ENCODE measurements at places on chromosomes 16 and 17. TPM values are rescaled to one million over a fixed set of nuclear protein-coding genes. Genes with fewer than 3 reads are reported as not detected.
A peak's percentile ranks its signal among the peaks of the same experiment; 100 is the strongest.

GRCh38 chr17:28372203-28372944 is 880 bp downstream of the SARM1 start:
- DNase-seq: no peak

DNA sequence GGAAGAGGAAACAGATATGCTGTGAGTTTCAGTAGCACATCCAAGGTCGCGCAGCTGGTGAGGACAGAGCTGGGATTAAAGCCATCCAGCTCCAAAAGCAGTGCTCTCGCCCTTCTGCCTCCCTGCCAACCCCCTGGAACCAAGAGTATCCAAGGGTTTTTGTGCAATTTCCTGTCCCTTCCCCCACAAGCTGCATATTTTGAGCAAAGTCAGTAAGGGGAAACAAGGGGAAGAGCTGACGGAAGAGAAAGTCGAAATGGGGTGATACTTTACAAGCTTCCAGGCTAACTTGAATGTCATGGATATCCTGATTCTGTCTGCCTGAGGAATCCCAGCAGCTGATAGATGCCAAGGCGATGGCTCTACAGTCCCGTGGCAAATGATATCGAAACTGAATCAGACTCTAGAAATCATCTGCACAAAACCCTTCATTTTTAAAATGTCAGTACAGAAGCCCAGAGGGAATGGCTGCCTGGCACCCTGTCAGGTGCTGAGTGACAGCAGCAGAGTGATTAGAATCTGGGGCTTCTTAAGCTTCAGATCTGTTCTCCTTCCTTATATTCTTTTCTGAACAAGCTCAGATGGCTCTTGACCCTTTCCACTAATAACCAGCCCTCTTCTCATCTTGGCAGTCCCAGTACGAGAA is 42.9 kb upstream of the TEKT3 start:
- DNase-seq: no peak

- no peak for DNase-seq
Observed at GRCh38 chr17:78953356-78954350, 26.1 kb downstream of the LGALS3BP start.

- DNase-seq: no peak
Observed at GRCh38 chr17:72890711-72891110, 201.8 kb downstream of the SLC39A11 start.

DNA sequence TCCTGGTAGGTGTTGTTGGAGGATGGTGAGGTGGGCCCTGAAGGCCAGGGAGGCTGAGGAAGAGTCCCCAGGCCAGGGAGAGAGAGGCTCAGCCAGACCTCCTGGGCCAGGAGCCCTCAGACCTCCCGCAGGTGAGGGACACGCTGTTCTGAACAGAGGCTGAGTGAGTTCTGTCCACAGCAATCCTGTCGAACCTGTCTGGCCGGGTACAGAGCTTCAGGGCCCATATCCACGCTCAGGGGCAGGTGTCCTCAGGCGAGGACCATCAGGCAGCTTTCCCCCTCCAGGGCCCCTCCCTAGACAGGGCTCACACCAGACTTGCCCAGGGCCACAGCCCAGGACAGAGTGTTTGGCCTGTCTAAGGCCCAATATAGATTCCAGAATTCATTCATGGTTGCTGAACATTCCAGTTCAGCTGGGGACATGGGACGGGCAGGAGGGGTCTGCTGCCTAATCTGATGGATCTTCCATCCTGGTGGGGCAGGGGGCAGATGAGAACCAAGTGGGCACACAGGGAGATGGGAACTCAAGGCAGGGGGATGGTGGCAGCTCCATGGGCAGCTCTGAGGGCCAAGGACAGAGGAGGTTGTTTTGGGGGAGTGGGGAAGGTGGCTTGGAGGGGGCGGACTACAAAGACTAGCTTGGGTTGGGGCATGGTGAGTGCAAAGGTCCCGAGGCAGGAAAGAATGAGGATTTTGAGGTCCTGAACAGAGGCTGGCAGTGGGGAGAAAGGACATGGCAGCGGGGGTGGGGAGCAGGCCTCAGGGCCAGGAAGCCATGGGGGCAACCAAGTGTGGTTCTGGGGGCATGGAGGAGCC is 23.4 kb upstream of the MPRIP start:
- DNase-seq: peak; percentile 93

- no peak for DNase-seq
Observed at GRCh38 chr16:86222547-86222946, 287.8 kb upstream of the FOXF1 start.

GRCh38 chr17:40173778-40174135 is 3.5 kb upstream of the RAPGEFL1 start:
- no peak for DNase-seq

DNA sequence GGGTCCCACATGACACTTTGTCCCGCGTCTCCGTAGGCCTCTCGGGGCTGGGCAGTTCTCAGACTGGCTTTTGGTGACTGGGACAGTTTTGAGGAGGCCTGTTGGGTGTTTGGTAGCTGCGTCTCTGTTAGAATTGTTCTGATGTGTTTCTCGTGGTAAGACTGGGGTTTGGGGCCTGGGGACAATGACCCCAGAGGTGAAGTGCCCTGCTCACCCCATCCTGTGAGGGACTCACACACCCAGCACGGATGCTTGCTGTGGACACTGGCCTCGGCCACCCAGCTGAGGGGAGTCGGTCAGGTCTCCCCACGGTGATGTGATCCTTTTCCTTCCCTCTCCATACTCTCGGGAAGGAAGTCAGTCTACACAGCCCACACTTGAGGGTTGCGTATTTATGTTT is 50.3 kb downstream of the METRNL start:
- no peak for DNase-seq

DNA sequence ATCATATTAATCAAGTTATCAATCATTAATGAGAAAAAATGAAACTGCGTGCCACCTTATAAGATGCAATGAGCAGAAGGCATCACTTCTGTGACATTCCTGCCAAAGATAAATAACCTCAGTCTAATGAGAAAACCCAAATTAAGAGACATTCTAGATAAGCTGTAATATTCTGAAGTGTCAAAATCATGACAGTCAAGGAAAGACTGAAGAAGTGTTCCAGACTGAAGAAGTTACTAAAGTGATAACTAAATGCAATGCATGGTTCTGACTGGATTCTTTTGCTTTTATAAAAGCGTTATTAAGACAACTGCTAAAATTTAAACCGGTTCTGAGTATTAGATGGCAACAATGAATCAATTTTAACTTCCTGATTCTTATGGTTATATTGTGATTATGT is 30.9 kb downstream of the BRIP1 start:
- DNase-seq: no peak

GRCh38 chr16:56309008-56309407 is 116.3 kb downstream of the AMFR start:
- no peak for DNase-seq

GRCh38 chr17:30780343-30780742 is 44.1 kb downstream of the CRLF3 start:
- DNase-seq: no peak

DNA sequence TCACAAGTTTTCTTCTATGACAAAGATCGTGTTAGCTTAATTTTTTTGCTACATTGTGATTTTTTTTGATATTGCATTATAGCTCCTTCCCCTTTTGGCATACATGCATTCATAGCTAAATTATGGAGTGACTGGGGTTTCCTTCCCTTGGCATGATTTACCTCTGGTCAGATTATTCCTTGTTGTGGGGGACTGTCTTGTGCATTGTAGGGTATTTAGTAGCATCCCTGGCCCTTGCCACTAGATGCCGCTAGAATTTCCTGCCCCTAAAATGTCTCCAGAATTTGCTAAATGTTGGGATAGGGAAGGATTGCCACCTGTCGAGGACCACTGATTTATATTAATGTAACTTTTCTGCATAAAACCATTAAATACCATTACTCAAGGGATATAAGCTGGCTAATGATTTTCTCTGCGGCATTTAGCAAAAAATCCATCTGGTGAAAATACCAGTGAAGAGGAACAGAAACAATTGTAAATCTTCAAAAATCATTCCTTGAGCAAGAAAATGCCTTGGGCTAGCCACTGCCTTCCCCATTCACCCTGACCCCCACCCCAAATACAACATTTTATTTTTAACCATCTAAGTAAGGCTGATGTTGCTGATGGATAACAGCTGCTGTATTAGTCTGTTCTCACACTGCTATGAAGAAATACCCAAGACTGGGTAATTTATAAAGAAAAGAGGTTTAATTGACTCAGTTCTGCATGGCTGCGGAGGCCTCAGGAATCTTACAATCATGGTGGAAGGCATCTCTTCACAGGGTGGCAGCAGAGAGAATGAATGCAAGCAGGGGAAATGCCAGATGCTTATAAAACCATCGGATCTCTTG is 195.2 kb downstream of the MAP2K6 start:
- peak; percentile 25 for DNase-seq

GRCh38 chr17:77933777-77934398 is 24.6 kb upstream of the TNRC6C start:
- DNase-seq: no peak

DNA sequence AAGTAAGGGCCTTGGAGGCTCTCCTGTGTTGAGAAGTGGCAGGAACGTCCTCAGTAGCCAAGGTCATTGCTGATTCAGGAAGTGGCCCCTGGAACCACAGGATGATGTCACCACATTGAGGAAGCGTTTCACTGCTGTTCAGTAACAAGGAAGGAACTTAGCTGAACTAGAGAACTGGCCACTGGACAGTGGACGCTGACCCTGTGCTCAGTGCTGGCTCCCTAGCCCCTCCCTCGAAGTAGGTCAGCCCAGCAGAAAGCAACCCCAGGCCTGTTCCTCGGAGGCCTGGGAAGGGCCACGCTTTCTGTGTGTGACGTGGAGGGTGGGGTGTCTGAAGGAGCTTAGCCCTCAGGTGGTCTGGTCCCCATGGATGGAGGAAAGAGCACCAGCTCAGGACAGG is 58.3 kb downstream of the B9D1 start:
- no peak for DNase-seq

DNA sequence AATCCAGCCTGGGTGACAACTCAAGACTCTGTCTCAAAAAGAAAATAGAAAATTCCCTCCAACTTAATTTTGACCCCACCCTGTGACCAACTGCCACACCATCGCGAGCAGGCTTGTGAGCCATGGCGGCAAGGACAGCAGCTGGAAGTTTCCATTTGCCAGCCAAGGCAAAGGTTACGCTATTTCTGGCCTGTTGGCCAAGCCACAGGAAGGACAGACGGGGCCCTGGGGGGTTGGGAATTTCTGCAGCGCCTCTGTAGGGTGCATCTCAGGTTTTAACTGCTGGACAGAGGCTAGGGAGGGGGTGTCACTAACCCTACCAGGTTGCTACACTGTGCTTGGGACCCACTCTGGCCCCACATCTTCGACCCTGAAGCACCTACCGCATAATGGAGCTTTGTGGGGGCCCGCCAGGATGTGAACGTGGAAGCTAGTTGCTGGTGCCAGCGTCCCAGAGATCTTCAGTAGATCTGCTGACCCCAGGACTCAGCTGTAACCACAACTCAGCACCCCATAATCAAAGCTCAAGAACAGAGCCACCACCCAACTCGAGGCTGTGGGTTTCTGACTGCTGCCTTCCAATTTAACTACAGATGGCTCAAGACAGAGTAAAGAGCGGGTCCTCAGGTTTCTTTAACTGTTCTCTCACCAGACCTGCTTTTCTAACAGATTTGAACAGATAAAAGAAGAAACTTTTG is 10.9 kb downstream of the KIFC3 start:
- DNase-seq: no peak

DNA sequence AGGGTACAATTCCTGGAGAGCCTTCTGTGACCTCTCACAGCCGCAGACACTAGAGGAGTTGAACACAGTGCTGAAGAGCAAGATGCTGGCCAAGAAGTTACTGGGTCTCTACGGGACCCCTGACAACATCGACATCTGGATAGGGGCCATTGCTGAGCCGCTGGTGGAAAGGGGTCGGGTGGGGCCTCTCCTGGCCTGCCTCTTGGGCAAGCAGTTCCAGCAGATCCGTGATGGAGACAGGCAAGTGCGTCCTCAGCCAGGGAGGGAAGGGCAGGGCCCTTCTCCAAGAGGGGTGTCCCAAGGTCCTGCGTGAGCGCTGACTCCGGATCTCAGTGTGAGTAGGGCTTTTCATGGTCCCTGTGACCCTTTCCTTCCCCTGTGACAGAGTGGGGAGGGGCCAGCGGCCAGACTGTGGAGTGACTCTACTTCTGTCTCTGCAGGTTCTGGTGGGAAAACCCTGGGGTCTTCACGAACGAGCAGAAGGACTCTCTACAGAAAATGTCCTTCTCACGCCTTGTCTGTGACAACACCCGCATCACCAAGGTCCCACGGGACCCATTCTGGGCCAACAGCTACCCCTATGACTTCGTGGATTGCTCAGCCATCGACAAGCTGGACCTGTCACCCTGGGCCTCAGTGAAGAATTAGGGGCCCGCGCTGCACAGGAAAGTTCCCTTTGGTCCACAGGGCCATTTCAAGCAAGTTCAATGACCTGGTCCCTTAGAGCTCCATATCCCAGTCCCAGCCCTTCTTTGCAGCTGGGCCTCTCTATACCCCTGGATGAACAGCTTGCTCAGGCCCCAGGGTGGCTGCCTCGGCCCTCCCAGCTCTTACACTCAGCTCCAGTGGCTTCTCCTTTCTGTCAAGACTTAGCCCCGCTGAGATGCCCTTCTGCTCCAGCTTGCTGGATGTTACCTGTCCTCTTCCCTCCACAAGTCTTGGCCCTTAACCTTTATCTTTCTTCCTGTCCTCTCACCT is 13.1 kb downstream of the MPO start:
- no peak for DNase-seq

DNA sequence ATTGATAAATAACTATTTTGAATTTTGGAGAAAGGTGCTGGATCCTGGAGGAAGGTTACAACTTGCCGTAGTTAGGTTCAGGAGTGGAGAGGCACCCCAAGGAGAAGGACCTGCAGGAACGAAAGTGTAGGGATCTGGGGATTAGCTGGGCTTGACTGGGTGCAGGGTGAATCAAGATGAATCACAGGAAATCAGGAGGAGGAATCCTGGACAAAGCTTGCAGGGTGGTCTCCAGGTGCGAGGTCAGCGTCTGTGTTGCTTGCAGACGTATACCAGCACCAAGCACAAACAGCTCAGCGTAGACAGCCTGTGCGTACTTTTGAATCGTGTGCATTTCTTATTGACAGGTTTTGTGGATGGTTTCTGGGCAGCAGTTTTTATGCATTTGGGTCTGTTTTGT is 144.3 kb downstream of the MSI2 start:
- no peak for DNase-seq

The ADAD2 gene
- total RNA-seq: not detected

The NPIPB2 gene
- total RNA-seq: 6.8 TPM

The DYNLRB2 gene
- total RNA-seq: not detected

The SOX8 gene
- 0.86 TPM for total RNA-seq

The CARD14 gene
- total RNA-seq: 1.3 TPM

The ITGAX gene
- not detected for total RNA-seq

The CDH8 gene
- total RNA-seq: 1.7 TPM

The DNAI2 gene
- not detected for total RNA-seq

The IRX5 gene
- 27.7 TPM for total RNA-seq

The TCAP gene
- 1.6 TPM for total RNA-seq

Measured in Caco-2 (cell line).